Germinal center (tissue), 1 donor: ENCODE measurements at places on chromosomes 6 and 20.

DNA sequence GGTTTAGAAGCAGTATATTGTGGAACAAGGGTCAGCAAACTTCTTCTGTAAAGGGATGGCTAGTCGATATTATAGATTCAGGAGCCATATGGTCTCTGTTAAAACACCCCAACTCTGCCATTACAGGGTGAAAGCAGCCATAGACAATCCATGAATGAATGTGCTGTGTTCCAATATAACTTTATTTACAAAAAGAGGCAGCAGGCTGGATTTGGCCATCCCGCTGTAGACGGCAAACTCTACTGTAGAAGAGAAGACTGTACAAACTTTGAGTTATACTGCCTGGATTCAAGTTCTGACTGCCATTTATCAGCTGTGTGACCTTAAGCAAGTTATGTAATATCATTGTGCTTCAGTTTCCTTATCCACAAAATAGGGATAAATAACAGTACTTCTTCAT is 33.7 kb upstream of the SNX9 start:
- DNase-seq = no peak

- no peak for DNase-seq
Measured at GRCh38 chr6:46509981-46510510, 18.8 kb upstream of the RCAN2 start.

GRCh38 chr6:166620478-166621113 is 6.5 kb downstream of the RPS6KA2 start:
- no peak for DNase-seq

DNA sequence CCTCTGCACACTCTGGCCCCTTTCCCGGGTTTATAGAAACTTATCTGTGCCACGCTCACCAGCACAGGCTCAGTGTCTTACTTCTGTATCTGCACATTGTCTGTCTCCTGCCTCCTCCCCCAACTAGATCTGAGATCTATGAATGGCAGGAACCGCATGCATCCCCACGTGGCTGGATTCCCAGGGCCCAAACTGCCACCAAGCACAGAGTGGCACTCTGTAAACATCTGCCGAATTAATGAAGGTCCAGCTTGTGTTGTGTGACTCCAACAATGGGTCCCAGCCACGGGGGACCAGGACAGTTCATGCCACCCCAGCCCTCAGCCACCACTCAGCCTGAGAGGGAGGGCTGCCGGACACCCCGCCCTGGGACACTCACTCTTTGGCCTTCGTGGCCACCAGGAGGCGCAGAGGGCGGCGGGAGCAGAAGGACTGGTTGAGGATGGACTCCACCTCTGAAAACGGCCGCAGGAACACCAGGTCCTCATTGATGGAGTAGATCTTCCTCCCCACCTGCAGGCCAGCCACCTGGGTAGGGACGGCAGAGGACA is 171.1 kb downstream of the PREX1 start:
- no peak for DNase-seq

DNA sequence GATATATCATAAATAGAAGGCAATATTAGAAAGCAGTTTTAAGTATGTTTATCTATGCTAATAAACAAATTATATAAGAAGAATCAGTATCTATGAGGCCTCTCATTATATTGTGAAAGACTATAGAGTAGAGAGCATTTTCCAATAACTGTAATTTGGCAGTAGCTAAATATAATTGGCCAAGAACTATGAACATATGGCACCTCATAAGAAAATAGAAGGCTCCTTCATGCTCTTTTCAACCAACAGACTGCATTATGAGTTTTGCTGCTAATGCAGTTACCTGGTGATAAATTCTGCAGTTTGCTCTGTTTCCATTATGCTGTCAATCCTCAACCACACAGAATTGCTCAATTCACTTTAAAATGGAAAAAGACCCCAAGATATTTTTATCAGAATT is 221.1 kb downstream of the KHDC1L start:
- no peak for DNase-seq

- no peak for DNase-seq
Measured at GRCh38 chr20:47762699-47763268, 22.5 kb downstream of the SULF2 start.

- DNase-seq = no peak
Measured at GRCh38 chr6:19713411-19713810, 123.8 kb upstream of the ID4 start.
